ENCODE measurements at places on chromosomes 1 and 21.

DNA sequence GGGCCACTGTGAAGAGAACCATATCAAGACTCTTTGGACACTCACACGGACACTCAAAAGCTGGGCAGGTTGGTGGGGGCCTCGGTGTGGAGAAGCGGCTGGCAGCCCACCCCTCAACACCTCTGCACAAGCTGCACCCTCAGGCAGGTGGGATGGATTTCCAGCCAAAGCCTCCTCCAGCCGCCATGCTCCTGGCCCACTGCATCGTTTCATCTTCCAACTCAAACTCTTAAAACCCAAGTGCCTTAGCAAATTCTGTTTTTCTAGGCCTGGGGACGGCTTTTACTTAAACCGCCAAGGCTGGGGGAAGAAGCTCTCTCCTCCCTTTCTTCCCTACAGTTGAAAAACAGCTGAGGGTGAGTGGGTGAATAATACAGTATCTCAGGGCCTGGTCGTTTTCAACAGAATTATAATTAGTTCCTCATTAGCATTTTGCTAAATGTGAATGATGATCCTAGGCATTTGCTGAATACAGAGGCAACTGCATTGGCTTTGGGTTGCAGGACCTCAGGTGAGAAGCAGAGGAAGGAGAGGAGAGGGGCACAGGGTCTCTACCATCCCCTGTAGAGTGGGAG is 36.3 kb upstream of the TDRD10 start:
- DNase-seq = no peak

DNA sequence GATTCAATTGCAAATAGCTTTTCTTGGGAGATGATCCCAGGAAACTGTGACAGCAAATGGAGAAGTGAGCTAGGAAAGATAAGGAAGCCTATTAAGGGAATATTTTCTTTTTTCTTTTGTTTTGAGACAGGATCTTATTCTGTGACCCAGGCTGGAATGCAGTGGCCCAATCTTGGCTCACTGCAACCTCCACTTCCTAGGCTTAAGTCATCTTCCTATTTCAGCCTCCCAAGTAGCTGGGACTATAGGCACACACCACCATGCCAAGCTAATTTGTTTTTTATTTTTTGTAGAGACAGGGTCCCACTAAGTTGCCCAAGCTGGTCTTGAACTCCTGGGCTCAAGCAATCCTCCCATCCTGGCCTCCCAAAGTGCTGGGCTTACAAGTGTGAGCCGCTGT is 433.7 kb downstream of the RPS6KC1 start:
- no peak for DNase-seq

GRCh38 chr1:150484431-150484830 is 2.8 kb upstream of the TARS2 start:
- DNase-seq = no peak

DNA sequence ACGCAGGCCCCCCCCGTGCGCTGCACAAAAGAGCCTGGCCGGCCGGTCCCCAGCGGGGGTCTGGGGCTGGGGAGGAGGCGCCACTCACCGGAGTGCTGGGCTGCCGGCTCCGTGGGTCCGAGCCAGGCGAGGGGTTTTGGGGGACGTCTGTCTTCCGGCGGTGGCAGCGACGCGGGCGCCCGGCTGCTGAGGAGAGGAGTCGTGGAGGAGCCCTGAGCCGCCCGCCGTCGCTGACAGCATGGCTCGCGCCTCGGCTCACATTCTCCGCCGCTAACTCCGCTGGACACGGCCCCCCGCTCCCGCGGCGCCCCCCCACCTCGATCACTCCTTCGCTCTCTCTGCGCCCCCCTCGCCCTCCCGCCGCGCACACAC is 649 bp downstream of the AHDC1 start:
- DNase-seq = peak; percentile 28

DNA sequence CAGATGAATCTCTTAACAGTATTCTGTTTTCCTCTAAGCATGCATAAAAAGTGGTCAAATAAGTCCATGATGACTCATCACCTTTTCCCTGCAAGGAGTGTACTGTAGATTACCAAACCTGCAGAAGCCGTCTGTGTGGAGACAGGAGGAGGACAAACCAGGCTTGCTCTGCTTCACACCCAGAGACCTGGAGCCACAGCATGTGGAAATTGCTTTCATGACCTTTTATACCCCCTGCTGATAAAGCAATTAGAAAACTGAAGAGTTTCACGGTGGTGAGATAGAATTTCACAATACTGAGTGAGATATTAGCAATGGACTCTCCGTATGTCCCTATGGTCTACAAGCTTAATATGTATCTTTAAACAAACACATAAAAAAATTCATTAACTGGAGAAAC is 9.4 kb downstream of the CORT start:
- no peak for DNase-seq

DNA sequence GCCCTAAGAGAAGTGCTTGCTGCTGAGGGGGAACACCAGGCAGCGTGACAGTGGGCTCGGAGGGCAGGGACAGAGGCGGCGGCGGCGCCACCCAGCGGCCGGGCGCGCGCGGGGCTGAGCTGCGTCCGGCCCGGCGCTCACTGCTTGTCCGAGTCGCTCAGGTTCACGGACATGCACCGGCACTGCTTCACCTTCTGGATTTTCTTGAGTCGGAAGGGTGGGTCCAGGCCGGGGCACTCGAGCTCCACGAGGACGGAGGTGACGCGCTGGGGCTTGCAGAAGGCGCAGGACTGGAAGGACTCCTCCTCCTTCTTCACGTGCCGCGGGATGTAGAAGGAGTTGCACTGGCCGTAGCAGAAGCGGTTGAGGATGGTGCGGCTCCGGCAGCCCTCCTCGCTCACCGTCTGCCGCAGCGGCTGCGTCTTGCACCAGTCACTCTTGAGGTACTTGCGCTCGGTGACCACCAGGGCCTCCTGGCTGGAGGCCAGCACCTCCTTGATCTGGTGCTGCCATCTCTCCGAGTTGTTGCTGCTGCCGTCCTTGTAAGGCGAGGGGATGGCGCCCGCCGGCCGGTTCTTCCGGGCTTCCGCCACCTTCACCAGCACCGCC is 119.0 kb downstream of the GREM2 start:
- no peak for DNase-seq

DNA sequence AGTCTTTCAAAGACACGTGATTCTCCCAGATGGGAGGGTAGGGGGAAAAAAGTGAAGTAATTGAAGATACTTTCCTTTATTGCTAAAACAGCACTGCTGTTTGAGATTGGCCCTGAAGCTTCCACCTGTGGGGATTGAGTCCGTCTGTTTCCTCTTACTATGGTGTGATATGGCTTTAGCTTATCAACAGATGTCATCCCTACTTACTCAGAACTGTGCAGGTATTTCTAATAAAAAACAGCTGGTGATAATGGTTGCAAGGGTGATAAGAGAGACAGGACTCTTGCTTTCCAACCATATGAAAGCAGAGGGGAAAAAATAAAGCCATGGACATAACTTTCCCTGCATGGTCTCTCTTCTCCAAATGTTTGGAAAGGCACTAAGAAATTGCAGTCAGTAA is 41.7 kb upstream of the C8B start:
- DNase-seq = no peak

DNA sequence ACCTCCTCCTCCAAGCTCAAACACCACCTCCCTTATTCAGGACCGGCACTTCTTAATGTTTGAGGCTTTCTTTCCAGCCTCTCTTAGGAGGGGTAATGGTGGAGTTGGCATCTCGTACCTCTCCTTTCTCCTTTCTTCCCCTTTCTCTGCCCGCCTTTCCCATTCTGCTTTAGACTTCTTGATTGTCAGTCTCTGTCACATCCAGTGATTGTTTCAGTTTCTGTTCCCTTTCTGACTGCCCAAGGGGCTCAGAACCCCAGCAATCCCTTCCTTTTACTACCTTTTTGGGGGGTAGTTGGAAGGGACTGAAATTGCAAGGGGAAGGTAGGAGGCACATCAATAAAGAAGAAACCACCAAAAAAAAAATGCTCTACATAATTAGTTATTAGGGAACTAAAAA is 5.6 kb downstream of the ELK4 start:
- DNase-seq = no peak

DNA sequence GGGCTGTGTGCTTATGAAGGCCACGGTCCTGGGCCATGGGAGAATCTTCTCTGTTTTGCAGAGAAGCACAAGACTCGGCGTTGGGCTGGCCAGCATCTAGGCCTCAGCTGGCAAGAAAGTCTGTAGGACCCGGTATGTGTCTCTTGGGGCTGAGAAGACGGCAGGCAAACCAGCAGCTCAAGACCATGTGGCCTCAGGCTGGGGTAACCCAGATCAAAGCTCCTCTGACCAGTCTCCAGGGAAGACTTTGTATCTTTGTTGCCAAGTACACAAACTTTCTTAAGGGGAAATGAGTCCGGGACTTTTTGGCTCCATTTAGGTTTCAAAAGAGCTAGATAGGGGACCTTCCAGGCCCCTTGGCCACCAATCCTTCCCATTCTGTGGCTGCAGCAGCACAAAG is 60.1 kb downstream of the PTP4A2 start:
- no peak for DNase-seq

DNA sequence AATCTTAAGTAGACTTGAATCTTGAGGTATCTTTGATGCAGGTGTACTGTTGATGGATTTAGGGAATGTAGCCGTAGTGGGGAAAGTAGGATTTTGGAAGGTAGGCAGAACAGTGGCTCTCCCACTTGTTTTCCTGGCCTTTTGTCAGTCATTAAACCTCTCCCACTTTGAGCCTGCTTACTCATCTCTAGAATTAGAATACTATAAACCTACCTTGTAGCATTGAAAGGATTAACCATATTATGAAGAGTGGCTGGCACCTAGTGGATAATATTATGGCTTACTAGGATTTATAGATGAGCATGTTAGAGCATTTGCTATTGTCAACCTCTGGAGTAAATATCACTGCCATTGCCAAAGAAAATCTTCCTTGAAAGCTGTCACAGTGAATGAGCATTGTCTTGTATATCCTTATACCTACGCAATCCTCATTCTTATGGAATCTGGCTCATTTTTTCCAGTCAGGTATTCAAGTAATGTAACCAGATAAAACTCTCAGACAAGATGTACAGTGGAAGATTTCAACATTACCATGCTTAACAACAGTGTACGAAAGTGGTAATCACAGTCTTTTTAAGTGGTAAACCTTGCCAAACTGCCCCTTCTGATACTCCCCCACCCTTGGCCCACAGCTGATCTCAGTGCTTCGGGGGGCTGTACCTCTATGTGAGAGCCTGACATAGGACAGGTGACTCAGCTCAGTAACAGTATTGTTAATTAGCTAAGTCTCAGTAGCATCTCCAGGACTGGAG is 44.4 kb downstream of the SH3GLB1 start:
- DNase-seq = no peak

- no peak for DNase-seq
These were observed 249.2 kb downstream of the SLC45A1 start for GRCh38 chr1:8567146-8567545.

DNA sequence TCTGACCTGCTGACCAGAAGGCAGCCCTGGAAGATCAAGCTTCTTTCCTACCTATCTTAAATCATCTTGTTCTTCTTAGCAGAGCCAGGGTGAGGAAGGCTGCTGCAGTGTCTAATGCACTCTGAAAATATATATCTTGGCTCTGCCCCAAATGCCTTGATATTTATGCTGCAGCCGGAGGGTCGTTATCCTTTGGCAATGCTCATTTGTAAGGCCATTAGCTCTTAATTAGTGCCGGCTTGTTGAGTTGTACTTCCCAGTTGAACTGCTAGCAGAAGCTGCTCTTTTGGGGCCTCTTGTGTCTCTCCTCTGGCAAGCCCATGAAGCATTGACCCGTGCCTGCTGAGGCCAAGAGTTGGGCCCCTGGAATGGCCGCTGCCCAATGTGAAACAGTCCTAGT is 4.2 kb upstream of the GNL2 start:
- DNase-seq = no peak

- DNase-seq = no peak
These were observed 421.8 kb downstream of the PTBP2 start for GRCh38 chr1:97143236-97143882.

DNA sequence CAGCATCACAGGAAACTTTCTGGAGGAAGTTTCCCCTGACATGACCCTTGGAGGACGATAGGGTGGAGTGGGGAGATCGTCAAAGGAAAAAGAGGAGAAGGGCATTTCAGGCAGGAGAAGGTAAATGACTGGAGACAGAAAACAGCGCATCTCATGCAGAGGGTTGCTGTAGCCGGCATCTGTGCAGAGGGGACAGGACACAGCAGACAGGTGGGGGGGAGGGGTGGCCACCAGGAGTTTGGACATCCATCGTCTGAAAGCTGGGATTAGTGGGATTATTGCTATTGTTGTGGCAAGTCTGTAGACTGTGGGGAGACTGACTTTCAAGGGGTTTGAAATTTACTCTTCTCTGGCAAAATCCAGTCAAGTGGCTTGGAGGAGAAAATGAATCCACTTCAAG is 463.9 kb downstream of the OMA1 start:
- no peak for DNase-seq

DNA sequence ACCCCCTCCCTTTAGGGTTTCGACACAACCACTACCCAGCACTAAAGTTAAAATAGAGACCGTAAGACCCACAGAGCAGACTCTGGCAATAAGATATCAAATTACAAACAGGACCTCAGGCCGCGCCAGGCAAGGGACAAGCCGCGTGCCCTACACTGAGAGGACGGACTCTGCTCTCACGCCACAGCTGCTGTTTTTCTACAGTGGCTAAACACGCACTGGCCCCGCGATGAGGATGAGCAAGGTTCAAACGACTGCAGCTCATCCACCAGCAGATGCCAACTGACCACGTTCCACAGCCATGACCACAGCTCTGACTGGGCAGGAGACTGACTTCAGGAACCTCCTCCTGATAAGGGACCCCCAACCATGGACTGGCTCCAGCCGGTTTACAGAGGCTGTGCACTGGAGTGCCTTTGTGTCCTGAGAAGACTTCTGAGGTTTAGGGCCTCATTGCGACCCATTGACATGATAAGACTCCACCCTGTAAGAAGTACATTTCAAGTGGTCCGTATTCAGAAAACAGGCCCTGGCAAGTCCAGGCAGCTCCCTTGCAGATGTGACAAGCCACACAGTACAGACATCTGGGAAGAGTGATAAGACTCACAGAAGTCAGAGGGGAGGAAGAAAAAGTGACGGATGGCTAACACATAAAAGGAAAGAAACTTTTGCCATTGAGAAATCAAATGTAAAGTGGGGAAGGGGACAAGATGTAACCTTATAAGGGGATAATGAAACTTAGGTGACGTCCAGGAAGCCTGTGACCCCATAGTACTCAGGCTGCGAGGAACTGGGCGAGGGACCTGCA is 1.5 kb upstream of the KRTAP10-6 start:
- DNase-seq = no peak

GRCh38 chr1:75396745-75397144 is 214.2 kb downstream of the SLC44A5 start:
- DNase-seq = no peak
